ENCODE measurements at places on chromosomes 16 and 17.

DNA sequence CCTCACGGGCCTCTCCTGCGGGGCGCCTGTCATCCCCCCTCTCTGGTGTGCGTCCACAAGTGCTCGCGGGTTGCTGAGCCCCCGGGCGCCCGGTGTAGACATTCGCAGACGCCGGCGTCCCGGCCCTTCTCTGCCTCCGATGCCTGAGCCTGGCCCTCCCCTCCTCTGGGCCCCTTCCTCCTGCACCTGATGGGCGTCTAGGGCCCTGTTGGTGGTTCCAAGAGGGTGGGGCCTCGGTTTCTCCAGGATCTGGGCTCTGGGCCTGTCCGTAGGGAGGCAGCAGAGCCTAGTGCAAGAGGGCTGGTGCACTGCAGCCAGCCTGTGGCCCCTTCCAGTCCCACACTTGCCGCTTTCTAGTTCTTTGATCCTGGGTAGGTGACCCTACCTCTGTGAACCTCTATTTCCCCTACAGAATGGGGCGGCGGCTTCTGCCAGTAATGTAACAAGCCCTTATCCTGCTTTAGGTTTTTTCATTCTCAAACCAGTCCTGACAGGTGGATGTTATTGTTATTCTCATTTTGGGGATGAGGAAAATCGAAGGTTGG is 623 bp downstream of the E4F1 start:
- peak; percentile 63 for DNase-seq

DNA sequence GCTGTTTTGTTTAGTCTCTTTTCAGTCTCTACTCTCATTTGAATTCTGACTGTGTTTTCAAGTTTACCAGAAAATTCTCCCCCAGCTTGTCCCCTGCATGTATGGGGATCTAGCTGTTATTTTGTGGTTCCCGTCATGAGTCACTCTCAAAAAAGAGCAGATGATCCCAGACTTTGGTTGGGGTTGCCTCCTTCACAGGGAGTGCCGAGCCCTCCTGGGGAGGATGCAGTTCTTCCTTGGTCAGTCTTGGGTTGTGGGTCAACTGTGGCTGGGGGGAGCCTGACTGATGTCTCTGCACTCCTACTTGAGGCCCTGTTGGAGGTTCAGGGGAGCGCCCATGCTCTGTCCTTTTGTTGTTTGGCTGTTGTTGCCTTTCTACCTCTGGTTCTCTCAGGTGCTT is 37.7 kb downstream of the EPN2 start:
- DNase-seq, result no peak

- DNase-seq, result no peak
These were observed 925.9 kb upstream of the EEF2KMT start for GRCh38 chr16:6023449-6023848.

DNA sequence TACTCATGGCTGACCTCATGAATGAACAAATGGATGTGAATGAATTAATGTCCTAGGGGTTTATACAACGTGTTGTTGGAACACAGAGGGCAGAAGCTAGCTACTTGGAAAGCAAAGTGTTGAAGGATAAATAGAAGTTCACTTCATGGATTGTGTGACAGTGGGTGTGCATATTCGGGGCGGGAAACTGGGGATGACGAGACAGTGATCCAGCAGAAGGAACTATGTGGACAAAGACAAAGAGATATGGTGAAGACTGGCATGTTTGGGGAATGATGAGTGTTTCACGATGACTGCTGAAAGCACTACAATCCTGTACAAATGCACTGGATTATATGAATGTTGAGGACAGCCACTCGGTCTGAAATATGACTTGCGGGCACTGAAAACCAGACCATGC is 250.5 kb upstream of the C16orf82 start:
- DNase-seq, result no peak
